ENCODE measurements at places on chromosomes 5 and 9. TPM values are rescaled to one million over a fixed set of nuclear protein-coding genes. Genes with fewer than 3 reads are reported as not detected.

GRCh38 chr5:51347704-51348103 lies 35.5 kb upstream of the ISL1 start:
- DNase-seq, result no peak

The NR2F1-AS1 gene
- 0.89 TPM for total RNA-seq

- DNase-seq, result no peak
Observed at GRCh38 chr9:37908698-37909186, 4.8 kb upstream of the SLC25A51 start.

The HTR4 gene
- total RNA-seq, result 0.70 TPM

The IGFBPL1 gene
- 0.30 TPM for total RNA-seq

GRCh38 chr5:167720676-167721260 lies 570.7 kb upstream of the WWC1 start:
- DNase-seq, result no peak

DNA sequence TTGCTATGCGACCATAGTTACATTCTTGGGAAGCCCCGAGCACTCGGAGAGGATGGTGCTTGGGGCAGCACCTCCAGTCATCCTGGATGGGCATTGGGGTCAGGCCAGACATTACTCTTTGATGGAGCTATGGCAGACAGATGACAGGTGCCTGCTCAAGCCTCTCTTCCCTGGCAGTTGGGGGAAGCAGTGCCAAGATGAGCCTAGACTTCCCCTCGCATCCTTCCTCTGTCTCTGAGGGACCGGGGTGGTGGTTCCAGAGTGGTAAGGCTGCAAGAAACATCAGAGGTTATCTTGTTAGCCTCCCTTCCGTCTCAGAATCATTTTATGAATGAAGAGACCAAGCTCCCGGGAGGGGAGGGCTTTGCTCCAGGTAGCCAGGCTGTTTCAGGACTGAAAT lies 2.8 kb upstream of the HMCN2 start:
- DNase-seq, result peak; percentile 29

- no peak for DNase-seq
Observed at GRCh38 chr5:14396737-14397136, 184.9 kb upstream of the OTULINL start.

GRCh38 chr5:154818471-154819116 lies 31.8 kb downstream of the FAXDC2 start:
- DNase-seq, result no peak

GRCh38 chr5:67206929-67207328 lies 10.3 kb upstream of the CD180 start:
- DNase-seq, result no peak

- DNase-seq, result no peak
Observed at GRCh38 chr5:77958642-77959330, 182.6 kb upstream of the TBCA start.

The CDH9 gene
- not detected for total RNA-seq

The ADRA1B gene
- total RNA-seq, result 4.9 TPM

GRCh38 chr5:54184806-54185205 lies 125.6 kb downstream of the ARL15 start:
- DNase-seq, result no peak

DNA sequence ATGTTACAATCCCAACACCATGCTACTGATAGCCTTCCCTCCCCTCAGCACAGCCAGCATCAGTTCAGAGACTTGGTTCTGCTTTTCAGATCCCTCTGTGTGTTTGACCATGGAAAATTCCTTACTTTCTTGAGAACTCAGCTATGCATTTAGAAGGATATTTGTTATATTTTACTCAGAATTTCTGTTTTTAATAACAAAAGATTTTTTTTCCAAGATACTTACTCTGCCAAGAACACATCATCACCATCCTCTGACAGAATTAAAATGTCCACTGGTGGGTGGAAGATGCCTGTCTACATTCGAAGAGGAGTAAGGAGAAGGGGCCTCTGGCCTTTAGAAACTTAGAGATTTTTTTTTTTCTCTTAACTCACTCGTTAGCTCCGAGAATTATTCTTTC lies 56.1 kb upstream of the CKMT2 start:
- no peak for DNase-seq

GRCh38 chr5:16773991-16774390 lies 157.2 kb upstream of the RETREG1 start:
- DNase-seq, result no peak

DNA sequence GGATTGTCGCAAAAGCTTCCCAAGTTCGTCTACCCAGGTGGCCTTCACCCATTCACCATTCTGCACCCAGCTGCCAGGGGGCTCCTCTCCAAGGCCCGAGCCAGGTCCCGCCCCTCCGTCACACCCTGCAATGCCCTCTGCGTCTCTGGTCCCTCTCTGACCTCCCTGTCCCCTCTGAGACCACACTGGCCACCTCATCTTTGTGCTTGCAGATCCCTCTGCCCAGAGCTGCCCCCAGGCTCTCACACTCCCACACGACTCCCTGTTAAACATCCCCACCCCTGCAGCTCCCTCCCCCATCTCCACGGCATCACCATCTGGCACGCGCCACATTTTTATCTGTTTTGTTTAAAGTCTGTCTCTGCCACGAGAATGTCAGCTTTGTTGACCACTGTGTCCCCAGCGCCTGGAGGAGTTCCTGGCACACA lies 243.6 kb downstream of the PBX3 start:
- DNase-seq, result peak; percentile 58

All from cardiac septum (tissue), 1 donor.